ENCODE measurements at places on chromosomes 13 and 19.
A peak's percentile ranks its signal among the peaks of the same experiment; 100 is the strongest.

GRCh38 chr13:99376132-99376531 is 68.9 kb upstream of the GPR183 start:
- peak; percentile 55 for DNase-seq

DNA sequence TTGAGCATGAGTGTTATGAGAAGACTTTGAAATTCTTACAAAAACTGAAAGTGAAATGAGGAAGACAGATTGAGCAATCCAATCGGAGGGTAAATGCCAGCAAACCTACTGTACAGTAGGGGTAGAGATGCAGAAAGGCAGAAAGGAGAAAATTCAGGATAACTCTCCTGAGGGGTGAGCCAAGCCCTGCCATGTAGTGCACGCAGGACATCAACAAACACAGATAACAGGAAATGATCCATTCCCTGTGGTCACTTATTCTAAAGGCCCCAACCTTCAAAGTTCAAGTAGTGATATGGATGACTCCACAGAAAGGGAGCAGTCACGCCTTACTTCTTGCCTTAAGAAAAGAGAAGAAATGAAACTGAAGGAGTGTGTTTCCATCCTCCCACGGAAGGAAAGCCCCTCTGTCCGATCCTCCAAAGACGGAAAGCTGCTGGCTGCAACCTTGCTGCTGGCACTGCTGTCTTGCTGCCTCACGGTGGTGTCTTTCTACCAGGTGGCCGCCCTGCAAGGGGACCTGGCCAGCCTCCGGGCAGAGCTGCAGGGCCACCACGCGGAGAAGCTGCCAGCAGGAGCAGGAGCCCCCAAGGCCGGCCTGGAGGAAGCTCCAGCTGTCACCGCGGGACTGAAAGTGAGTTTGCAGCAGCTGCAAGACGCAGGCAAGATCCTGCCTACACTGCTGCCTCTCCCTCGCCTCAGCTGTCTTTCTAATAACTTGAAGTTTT is at the start of gene TNFSF13B:
Gene TNFSF13B, plus strand, starts transcription at position 118 of the 728 bp plus-strand sequence. Its CDS starts 178 bp downstream, at position 296.
- peak; percentile 80 for DNase-seq

DNA sequence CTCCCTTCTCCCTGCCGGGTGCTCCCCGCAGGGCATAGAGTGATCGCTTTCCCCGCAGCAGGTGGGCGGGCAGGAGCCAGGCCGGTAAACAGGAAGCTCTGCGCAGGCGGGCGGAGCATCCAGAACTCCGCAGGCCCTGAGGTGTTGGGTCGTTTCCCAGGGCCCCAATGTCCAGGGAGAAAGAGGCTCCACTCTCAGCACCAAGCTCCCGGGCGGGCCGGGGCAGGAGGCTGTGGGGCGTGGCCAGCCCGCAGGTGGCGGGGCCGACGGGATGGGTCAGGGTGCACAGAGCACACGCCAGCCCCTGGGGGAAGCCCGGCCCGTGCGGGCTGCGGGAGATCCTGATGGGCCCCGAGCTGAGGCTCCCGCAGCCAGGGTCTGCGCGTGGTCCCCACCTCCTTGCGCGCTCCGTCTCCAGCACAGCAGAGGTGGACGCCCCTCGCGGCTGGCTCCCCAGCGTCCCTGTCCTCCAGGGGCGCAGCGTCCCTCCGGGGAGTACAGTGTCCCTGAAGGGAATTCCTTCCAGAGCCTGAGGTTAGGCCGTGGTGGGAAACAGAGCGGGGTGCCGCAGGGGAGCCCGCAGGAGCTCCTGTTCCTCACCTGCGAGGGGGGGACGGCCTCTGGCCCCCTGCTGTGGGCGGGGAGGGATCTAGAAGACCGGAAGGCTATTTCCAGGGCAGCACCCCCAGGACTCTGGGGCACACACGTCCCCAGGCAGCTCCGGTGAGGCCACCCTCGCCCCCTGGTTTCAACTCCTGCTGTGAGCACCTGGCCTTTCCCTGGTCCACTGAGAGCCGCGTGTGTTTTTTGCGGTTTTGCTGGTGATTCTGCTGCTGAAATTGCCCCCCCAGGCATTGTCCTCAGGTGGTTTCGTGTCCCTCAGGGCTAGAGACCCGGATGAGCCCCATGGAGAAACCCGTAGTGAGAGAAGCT is 12.2 kb downstream of the PIP5K1C start:
- peak; percentile 72 for DNase-seq

DNA sequence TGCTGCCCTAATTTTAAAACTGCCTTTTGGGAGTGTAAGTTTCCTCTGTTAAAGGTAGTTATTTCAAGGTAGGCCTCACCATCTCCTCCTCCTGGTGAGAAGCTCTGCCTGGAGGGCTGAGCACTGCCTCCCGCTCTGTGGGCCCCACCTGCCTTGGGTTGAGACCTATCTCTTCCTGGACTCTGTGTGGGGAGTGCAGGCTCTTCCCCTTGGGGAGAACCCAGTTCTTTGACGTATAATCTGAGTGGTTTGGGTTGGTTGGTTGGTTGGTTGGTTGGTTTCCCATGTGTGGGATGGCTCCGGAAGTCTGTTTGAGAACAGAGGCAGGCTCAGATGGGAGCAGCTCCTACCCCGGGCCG is 39.1 kb downstream of the ACTN4 start:
- DNase-seq, result peak; percentile 62

DNA sequence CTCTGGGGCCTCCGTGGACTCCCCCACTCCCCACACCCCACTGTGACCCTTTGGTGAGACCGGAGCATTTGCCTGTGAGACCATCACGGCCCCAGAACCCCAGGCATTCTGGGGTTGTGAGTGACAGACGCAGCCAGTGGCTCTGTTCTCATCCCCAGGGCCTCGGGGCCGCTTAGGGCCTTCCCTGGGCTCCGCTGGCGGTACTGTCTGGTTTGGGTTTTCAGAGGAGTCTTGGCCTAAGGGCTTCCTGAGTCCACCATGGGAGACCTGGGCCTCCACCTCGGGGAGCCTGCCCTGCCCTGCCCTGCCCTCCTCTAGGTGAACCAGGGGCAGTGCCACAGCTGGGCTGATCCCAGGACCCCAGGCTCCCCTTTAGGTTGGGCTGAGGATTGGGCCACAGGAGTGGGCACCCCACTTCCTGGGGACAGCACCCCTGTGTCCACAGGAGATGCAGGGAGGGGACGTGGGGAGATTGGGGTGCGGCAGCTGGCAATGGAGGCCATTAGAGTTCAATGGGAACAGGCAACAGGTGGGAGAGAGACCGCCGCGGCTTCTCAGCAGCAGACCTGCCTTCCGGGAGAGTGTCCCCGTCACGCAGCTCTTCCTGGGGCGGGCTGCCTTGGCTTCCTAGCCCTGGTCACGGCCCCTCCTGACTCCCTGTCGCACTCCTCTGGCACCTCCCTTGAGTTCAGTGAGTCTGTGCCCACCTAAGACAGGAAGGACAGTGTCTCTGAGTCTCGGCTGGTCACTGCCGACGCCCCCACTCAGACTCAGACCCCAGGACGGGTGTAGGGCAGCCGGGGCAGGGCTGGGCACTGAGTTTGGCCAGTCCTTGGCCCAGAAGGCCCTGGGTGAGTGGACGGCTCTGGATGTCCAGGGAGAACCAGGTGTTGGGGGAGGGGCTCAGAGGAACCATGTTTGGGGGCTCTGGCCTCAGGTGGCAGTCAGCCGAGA is 164.1 kb downstream of the KDM4B start:
- no peak for DNase-seq

DNA sequence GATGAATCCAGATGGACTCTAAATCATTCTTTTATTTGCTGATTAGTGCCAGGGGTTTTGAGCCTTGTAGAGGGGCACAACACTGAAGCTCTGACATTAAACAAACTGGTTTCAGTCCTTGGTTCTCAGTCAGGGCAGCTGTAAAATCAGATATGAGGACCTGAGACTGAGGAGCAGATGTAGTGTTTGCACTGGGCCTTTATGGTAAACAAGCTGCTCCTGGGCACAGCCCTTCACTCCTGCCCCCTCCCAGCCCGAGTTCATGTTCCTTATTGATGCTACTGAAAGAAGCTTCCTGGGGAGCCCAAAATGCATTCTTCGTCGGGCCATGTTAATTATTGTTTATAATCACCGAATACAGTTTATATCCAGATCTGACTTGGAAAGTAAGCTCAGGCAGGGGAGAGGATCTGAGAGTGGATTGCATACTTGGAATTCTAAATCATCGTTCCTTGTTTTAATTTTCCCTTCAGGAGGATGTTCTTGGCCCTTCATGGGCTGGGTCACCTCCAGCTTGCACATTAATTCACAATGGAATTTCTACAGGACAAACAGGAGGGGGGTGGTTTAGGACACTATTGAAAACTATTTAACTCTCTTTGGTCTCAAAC is 213.5 kb downstream of the FGF9 start:
- no peak for DNase-seq

GRCh38 chr13:26558074-26558805 is 757 bp downstream of the WASF3 start:
- DNase-seq, result peak; percentile 56

GRCh38 chr19:28359431-28360414 is 853.2 kb downstream of the UQCRFS1 start:
- no peak for DNase-seq

DNA sequence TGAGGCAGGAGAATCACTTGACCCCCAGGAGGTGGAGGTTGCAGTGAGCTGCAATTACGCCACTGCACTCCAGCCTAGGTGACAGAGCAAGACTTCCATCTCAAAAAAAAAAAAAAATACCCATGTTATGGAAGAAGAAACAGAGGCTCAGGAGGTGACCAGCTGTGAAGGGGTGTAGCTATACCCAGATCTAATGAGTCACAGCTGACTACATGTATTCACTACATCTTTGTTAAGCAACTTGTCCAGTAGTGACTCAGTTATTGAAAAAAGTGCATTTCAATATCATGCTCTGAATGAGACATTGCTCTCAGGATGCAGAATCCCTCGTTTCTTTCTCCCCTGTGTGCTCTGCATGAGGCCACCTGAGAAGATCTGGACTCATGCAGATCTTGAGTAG is 16.1 kb upstream of the SPART start:
- no peak for DNase-seq

- DNase-seq, result no peak
Measured at GRCh38 chr19:28494461-28494860, 718.5 kb downstream of the UQCRFS1 start.

GRCh38 chr13:77316430-77316829 is 10.5 kb downstream of the MYCBP2 start:
- no peak for DNase-seq

GRCh38 chr13:112113348-112113747 is 46.4 kb downstream of the SOX1 start:
- DNase-seq, result no peak

DNA sequence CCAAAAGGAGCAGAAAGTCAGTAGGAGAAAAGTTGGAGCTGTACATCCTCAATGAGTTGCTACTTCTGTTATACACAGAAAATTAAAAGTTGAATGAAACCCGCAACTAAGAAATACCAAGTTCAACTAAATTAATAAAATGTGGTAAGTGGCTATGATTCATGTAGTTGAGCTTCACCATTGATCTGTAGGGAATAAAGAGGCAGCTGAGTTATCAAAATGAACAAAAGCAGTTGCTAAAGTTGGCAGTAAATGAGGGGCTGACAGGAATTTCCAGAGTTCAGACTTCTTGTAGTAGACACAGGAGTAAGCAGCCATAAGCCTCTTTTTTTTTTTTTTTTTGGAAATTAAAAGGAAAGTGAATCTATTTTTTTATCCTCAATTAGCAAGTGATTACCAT is 234.6 kb downstream of the POSTN start:
- DNase-seq, result no peak

GRCh38 chr13:49412749-49413148 is 31.1 kb downstream of the CAB39L start:
- no peak for DNase-seq

GRCh38 chr13:103451656-103452055 is 385.4 kb upstream of the SLC10A2 start:
- DNase-seq, result no peak

DNA sequence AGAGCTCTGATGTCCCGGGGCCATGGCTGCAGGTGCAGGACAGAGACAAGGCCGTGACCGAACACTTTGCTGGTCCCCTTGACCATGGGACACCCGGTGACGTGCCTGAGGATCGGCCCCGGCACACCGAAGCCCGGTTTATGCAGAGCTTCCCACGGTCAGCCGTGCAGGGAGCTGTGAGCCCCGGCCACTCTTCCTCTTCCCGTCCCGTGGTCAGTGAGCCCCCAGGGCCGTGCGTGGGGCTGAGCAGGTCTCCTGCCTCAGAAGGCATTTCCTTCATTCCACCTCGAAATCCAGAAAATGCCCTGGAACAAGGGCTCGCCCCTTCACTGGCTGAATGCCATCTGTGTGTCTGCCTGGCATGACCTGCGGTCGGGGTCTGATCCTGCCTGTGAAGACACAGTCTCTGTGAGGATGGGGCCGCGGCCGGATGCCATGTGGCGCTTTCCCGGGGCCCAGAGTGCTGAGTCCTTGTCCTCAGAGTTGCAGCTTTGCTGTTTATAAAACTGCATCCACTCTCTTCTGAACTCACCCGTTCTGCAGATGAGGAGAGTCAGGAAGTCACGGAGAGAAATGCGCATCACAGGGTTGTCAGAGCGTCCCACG is 16.9 kb downstream of the MCF2L start:
- DNase-seq, result no peak

DNA sequence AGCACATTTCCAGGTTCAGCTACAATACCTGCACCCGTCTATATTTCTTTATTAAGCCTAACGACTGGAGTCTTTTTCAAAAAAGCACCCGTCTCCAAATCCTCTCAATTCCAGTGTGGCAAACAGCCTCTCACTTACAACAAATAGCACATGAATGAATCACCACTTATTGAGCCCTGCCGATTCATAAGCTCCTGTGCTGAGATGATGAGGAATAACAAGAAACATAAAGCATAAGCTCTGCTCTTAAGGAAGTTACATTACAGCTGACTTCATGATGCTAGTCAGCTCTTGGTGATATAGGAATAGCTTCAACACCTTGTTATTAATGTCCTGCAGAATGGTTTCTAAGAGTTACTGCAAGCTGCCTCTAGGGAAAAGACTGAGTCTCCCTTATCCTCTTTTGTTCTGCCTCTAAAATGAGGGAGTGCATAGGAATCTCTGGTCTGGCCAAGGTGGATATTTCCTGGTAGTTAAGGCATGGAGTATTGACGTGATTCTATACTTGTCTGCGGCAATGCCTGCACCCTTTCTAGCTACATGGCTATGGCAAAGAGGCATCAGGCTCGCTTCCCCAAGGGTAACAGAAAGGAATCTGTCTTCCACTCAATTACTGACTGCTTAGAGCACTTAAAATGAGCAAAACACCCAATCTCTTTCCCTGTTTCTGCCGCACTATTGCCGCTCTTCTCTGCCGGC is 195.7 kb downstream of the KLF12 start:
- no peak for DNase-seq

DNA sequence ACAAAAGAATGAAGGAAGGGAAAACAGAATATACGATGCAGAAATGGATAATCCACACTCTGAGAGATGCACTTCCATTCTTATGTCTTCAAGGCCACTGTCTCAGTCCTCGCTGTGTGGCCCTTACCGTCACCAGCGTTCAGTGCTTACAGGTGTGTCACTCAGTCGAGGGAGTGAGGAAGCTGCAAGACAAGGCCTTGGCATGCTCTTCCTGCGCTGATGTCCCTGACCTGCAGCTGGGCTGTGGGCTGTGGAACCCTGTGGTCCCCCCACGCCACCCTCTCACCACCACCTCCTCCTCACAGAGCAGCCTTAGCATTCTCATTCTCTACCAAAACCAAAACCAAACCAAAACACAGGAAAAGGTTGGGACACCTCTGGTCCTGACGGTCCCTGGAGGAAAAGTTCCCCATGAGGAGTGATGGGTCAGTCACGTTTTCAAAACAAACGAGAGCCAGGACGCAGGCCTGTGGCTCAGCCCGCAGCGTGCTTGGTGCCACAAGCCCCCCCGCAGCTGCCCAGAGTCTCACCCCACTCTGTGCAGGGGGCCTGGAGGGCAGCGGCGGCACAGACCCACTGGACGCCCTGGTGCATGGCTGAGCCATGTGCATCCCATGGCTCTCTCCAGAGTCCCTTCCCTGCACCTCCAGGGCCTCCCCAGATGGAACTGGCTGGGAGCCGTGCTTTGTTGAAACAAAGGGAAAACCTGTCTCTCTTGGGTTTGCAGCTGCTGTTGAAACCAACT is 48.2 kb upstream of the GPR183 start:
- no peak for DNase-seq

GRCh38 chr13:87810920-87811344 is 139.8 kb downstream of the SLITRK5 start:
- no peak for DNase-seq
